ENCODE measurements at places on chromosomes 2 and 18. TPM values are rescaled to one million over a fixed set of nuclear protein-coding genes. Genes with fewer than 3 reads are reported as not detected.

HRH4 gene
- not detected for total RNA-seq

ERMN gene
- total RNA-seq: 0.16 TPM

ARL6IP6 gene
- 3.6 TPM for total RNA-seq

MAPRE2 gene
- 8.8 TPM for total RNA-seq

GRCh38 chr2:4077017-4077416 is 373.6 kb downstream of the DCDC2C start:
- H3K4me3 ChIP-seq: no peak overlapping the region
- H3K36me3 ChIP-seq: no peaks in the 10 kb centered on the region
- no peaks in the 10 kb centered on the region for H3K4me1 ChIP-seq
- no peak overlapping the region for H3K27ac ChIP-seq
- no peak for DNase-seq
- no peaks in the 10 kb centered on the region for H3K27me3 ChIP-seq

Data from pancreas (tissue), 10 donors.